GM12878 (cell line): ENCODE measurements at places on chromosomes 7 and 10.

DNA sequence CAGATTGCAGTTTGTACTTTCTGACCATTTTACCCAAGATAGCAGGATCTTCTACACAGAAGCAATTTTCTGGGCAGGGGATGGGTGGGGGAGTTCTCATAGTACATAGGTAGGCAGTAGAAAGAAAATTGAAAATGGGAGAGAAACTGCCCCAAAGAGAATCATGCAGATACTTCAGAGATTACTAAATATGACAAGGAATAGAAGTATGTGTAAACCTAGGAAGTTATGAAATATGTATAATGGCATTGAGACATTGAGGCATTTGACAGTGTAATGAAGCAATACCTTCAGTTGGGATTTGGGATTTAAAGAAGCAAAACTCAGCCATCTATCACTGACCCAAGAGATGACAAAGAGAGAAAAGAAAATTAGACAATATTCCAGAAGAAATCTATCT lies 233.0 kb downstream of the PTN start:
- no peaks in the 10 kb centered on the region for H3K27me3 ChIP-seq
- H3K27ac ChIP-seq: no peak overlapping the region
- no peaks in the 10 kb centered on the region for H3K36me3 ChIP-seq

DNA sequence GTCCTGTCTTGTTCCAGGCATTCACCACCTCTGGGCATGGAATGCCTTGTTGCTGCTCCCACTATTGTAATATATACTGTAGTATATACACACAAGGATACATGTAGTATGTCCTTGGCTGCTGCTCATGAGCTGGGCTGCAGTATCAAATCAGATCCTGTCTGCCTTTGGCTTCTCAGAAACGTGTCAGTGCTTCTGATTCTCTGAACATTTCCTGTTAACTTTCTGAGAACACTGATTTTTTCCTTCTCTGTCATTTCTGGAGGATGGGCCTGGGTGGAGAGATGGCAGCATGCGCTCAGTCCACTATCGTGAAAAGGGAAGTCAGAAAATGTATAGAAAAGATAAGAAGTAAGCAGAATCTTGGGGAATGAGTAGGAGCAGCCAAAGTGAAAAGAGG lies 12.2 kb downstream of the SFTPA2 start:
- no peaks in the 10 kb centered on the region; the same call in none of the 2 replicates for H3K27me3 ChIP-seq
- H3K36me3 ChIP-seq: no peaks in the 10 kb centered on the region

- no peak overlapping the region for H3K4me3 ChIP-seq
- no peaks in the 10 kb centered on the region for H3K27me3 ChIP-seq
- DNase-seq: no peak
- H3K4me1 ChIP-seq: peaks cover 11% of the 10 kb centered on the region; the same call in 1 of the 2 replicates
Measured at GRCh38 chr7:143318661-143319060, 2.8 kb downstream of the CLCN1 start.

DNA sequence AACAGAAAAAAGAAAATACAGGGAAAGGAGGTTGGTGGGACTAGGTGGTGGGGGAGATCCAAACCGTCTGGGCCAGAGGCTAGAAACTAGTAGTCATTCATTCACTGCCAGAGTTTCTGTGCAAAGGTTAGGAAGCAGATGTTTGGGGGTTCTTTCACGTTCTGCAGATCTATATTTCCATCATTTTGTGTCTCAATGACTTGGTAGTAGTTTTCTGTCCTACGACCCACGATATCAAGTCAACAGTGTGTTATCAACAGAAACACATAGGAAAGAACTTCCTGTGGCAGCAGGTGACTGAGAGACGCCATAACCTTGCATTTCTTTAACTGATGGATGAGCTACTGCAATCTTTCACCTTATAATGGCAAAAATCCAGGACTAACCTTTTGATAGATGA lies 1.8 kb downstream of the CEP55 start:
- no peaks in the 10 kb centered on the region; the same call in 1 of the 2 replicates for H3K36me3 ChIP-seq
- H3K4me3 ChIP-seq: peak overlapping the region; percentile 88
- H3K27ac ChIP-seq: peak overlapping the region; percentile 56
- H3K27me3 ChIP-seq: no peaks in the 10 kb centered on the region
- H3K4me1 ChIP-seq: peaks cover 7% of the 10 kb centered on the region

DNA sequence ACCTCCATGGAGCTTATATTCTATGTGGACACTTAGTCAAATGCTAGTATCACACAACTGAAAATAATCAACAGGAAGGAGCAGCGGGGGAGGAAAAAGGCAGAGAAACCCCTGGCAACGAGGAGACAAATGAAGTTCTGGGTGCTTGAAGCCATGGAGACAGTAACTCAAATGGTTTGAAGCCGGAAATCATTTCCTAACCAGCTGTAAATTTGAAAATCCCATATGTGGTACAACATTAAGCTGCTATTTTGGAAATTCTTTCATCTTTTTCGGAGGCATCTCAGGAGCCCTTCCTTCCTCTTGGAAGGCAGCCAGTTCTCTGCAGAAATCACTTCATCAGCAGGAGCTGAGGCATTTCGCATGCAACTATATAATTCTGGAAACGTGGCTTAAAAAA lies 91.4 kb downstream of the PPP1R3C start:
- DNase-seq: no peak
- H3K27me3 ChIP-seq: no peaks in the 10 kb centered on the region
- H3K36me3 ChIP-seq: no peaks in the 10 kb centered on the region
- H3K27ac ChIP-seq: no peak overlapping the region

DNA sequence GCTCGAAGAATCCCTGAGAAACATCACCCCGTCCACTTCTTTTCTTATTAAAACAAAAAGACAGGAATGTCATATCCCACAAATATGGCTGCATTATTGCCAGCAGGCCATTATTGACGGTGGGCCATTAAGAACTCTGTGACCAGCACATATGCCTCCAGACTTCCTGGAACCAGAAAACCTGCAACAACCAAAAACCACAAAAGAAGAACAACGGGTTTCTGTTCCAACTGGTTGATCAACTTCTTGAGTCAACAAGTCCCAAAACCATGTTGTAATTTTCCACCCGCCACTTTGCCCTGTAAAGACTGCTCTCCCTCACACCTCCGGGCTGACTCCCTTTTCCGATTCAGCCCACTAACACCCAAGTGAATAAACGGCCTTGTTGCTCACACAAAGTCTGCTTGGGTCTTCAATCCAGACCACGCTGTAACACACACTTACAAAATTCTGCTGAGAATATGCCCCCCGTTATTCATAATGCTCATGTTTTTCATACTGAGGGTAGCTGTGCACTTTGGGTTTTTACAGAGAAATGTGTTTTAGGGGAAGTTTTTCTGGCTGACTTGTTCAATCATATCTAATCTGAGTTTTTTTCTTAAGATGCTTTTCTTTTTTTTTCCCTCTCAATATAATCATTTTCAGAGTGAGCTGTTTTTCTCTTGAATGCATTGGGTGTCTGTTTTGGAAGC lies 20.7 kb downstream of the ZNF107 start:
- no peaks in the 10 kb centered on the region for H3K27me3 ChIP-seq
- no peak overlapping the region for H3K4me3 ChIP-seq
- H3K36me3 ChIP-seq: peaks cover 67% of the 10 kb centered on the region

DNA sequence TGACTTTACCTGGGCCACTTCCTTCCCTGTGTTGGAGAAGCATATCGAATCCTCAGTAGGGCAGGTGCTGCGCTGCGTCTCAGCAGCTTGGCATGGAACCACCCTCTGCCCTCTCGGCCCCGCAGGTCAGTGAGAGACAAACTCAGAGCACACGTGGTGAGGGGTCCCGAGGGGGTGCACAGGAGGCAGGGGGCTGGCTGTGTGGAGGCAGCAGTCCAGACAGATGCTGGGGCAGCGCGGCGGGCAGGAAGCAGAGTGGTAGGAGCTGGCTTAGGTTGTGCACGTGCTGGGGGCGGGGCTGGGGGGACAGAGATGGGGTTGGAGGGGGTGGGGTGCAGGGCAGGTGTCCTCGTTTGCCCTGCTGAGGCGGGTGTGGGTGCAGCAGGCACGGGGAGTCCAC lies 33.1 kb downstream of the NUB1 start:
- H3K27me3 ChIP-seq: no peaks in the 10 kb centered on the region
- DNase-seq: no peak
- no peak overlapping the region for H3K4me3 ChIP-seq
- H3K27ac ChIP-seq: no peak overlapping the region
- H3K4me1 ChIP-seq: no peaks in the 10 kb centered on the region

DNA sequence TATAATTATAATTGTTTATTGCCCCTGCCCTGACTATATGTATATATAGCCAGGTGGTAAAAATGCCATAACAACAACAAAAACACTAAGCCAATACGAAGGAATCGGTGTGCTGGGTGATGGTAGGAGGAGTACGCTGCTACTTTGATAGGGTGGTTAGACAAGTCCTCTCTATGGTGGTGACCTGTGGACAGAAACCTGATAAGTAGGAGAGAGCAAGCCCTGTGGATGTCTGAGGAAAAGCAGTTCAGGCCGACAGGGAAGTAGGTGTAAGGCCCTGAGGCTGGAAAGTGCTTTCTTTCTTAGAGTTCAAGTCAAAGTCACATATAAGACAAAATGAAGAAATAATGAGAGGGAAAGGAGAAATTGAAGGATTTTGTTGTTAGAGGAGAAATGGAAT lies 823.8 kb upstream of the CELF2 start:
- no peak for DNase-seq
- H3K4me1 ChIP-seq: no peaks in the 10 kb centered on the region
- no peaks in the 10 kb centered on the region for H3K36me3 ChIP-seq
- no peak overlapping the region for H3K4me3 ChIP-seq

DNA sequence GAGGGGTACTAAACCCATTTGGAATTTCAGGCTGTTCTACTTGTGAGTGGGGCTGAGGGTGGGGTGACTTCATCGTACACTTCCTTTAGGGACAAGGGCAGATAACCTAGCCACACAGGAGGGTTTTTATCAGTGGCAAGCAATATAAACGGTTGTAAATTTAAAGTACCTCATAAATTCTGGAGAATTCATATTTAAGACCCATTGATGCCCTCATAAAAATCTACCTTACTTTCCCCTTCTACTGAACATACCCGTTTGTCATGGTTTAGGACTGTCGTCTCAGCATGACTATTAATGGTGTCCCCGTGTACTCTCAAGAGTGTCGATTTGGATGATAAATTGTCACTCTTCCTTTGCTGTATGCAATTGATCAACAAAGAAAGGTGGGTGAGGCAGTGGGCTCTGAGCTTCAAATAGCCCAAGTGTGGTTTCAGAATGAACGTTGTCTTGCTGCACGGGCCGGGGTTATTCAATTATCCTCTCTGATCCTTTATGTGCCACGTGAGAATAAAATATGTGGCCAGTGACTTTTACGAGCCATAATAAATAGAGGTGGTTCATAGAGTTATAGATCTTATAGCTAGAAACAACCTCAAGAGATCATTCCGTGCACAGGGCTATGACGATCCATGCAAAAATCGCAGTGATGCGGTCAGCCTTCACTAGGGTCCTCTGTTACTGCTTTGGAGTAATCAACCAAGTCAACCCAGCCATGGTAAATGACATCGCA lies 82.2 kb downstream of the FAM107B start:
- H3K36me3 ChIP-seq: no peaks in the 10 kb centered on the region
- H3K27me3 ChIP-seq: no peaks in the 10 kb centered on the region
- no peak for DNase-seq
- no peak overlapping the region for H3K4me3 ChIP-seq
- H3K4me1 ChIP-seq: no peaks in the 10 kb centered on the region

DNA sequence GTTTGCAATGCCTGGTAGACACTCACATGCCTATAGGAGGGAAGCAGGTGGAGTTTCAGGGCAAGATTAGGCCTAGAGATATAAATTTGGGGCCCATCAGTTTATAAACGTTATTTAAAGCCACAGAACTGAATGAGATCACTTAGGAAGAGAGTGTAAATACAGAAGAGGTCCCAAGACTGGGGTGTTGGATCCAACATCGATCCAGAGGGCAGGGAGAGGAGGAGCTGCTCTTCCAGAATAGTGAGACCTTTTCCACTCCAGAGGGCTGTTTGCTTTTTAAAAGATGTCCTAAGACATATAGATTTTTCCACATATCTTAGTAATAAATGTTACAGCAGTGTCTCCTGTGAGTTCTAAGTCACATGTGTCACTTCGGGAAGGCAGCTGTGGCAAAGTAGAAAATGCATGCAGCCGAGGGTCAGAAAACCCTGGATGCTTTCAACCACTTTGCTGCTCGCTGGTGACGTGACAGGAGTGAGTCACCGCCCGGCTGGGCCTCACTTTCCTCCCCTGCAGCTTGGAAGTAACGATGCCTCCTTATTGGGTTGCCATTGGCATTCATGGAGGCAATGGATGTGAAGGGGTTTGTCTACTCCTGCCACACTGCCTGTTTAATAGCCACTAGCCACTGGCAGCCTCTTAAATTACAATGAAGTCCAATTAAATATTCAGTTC lies 95.4 kb downstream of the TRIL start:
- DNase-seq: no peak
- H3K4me1 ChIP-seq: no peaks in the 10 kb centered on the region
- peaks cover 3% of the 10 kb centered on the region for H3K27me3 ChIP-seq
- no peaks in the 10 kb centered on the region for H3K36me3 ChIP-seq
- H3K27ac ChIP-seq: no peak overlapping the region
- no peak overlapping the region for H3K4me3 ChIP-seq

- H3K27ac ChIP-seq: no peak overlapping the region
- no peaks in the 10 kb centered on the region for H3K36me3 ChIP-seq
- no peaks in the 10 kb centered on the region for H3K27me3 ChIP-seq
- DNase-seq: no peak
Measured at GRCh38 chr7:17371671-17372524, 73.4 kb downstream of the AHR start.

DNA sequence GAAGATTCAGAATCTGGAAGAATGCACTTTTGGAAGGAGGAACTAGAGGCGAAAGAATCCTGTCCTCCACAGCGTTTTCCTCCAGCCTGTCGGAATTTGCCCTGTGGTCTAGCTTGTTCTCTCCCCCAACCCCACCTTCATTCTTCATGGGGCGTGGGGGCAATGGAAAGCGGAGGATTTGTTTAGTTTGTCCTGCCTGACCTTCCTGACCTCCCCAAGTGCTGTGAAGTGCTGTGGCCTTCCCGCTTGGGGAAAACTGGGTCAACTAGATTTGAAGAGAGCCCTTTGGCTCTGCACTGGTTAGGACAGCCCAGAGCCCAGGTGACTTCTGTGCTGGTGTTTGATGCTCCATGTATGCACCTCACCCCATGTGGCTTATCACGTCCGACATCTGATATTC lies 49.1 kb downstream of the GATA3 start:
- H3K36me3 ChIP-seq: no peaks in the 10 kb centered on the region
- no peak overlapping the region for H3K27ac ChIP-seq
- H3K4me1 ChIP-seq: peaks cover 12% of the 10 kb centered on the region
- DNase-seq: no peak
- H3K4me3 ChIP-seq: no peak overlapping the region
- H3K27me3 ChIP-seq: no peaks in the 10 kb centered on the region

DNA sequence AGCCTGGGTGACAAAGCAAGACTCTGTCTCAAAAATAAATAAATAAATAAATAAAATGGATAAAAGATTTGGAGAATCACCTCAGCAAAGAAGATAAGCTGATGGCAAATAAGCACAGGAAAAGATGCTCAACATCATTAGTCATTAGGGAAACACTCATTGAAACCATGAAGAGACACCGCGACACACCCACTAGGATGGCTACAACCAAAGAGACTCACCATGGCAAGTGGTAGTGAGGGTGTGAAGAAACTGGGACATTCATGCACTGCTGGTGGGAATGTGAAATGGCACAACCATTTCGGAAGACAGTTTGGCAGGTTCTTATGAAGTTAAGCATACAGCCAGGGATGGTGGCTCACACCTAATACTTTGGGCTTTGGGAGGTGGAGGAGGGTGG lies 37.8 kb upstream of the FXYD4 start:
- no peaks in the 10 kb centered on the region for H3K36me3 ChIP-seq
- no peaks in the 10 kb centered on the region; the same call in 1 of the 2 replicates for H3K27me3 ChIP-seq
- H3K4me3 ChIP-seq: no peak overlapping the region
- no peaks in the 10 kb centered on the region for H3K4me1 ChIP-seq
- DNase-seq: no peak
- no peak overlapping the region for H3K27ac ChIP-seq
